Activated CD4-positive, alpha-beta T cell treated with anti-CD3 and anti-CD28 coated beads, Interleukin-2, amount 10 ng/mL, durations not matched to agents 7 days and 5 days (primary cell): ENCODE measurements at places on chromosomes 3 and 15. TPM values are rescaled to one million over a fixed set of nuclear protein-coding genes. Genes with fewer than 3 reads are reported as not detected.

DNA sequence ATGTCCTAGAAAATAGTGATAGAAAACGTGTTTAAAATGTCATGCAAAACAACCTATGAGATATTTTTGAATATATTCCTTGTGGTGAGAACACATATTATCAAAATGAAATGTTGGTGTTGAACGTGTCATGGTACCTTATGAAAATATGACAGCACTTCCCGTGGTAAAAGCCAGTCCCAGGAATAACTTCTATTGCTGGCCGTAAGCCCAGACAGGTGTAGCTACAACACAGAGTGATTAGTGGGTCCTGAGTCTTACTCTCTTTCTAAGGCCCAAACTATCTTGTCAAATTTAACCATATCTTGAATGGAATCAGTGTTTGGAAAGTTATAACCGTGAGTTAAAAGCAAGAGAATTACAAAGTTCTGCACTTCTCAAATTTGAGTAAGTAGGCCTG, 24.1 kb downstream of the RARB start:
- no peak for DNase-seq

- no peak for DNase-seq
Observed at GRCh38 chr3:10632125-10632524, 126.7 kb upstream of the ATP2B2 start.

DNA sequence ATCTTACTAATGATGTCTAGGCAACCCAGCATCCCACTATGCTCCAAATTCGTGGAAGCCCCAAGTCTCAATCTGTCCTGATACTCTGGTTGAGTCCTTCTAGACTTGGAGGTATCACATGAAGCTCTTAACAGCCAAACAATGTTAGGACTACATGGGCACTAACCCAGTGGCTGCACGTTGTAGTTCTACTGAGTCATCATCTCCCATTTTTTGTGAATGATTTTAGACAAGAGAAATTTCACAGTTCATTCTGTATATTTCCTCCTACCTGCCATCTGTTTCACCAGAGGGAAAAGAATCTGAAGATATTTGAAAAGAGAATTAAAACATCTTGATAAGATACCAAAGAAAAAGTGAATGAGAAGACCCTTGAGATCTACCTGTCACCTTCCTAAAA, 9.8 kb upstream of the WWTR1 start:
- DNase-seq: no peak

ENTPD3 gene
- total RNA-seq: not detected

AADAC gene
- not detected for total RNA-seq

DNA sequence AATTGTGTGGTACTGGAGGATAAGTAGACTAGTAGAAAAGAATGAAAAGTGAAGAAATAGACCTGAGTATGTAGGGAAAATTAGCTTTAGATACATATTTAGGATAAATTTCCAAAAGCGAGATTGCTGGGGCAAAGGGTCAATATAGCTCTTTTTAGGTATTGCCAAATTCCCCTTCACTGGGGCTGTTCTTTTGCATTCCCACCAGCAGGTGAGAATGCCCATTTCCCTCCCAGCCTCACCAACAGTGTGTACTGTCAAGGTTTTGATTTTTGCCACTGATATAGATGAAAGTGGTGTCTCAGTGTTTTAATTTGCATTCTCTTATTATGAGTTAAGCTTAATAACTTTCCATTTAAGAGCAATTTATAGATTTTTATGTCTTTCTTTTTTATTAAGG, 35.7 kb upstream of the BHLHE40 start:
- no peak for DNase-seq

SCN11A gene
- 0.02 TPM for total RNA-seq

DNA sequence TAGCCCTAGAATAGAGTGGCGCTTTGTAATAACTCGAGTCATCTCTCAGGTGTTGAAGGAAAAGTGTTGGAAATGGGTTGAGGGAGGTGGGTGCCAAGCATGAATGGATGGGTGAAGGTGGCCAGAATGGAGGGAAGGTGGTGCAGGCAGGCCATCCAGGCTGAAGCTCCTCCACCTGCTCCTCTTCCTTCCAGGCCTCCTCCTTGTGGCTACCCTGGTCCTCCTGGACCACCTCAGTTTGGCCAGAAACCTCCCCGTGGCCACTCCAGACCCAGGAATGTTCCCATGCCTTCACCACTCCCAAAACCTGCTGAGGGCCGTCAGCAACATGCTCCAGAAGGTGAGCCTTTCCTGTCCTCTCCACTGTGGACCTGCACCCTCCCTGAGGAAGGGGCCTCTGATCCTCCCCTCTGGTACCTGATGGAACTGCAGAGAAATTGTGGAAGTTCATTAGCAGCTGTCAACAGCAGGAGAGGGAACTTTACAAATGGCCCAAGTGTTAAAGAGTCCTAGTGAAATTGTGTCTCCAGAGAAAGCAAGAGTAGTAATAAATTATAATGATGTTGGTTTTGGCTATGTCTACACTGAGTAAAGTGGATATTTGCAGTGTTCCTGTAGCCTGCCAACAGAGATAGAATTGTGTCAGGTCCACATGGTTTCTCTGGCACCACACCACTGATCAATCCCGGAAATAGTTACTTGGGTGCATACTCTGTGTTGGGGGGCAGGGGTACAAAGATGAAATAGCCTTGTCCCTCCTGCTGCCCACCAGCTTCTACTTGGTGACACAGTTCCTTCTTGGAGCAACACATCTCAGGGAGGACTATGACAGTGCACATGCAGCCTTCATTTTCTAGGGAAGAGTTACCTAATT, 1.6 kb downstream of the IL12A start:
- DNase-seq: no peak

DNA sequence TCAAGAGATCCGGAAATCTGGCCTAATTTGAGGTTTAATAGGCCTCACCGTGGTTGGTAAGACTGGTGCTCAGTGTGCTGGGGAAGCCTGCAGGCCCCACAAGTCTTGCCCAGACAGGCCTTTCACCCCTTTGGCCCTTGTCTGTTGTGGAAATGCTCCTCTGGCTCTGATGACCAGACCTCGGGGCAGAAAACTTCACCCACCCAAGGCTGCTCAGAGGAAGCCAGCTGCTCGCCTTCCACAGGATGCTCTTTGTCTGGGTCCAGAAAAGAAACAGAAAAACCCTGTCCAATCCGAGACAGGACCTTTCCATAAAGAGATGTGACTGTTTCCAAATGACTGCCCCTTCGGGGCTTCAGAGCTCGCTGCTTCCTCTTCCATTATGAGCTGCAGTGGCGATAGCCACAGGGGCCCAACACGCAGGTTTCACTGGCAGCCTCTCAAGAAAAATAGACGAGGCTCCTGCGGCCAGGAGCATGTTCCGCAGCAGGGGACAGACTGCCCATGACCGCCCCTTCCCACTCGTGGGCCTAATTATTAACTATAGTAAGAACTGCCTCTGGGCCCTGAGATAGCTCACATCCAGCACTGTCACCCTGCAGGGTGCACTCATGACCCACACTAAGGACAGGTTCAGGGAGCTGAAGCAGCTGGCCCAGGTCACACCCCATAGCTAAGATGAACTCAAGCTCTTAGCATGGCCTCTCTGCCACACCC, 6.8 kb upstream of the SNX22 start:
- DNase-seq: no peak

DNA sequence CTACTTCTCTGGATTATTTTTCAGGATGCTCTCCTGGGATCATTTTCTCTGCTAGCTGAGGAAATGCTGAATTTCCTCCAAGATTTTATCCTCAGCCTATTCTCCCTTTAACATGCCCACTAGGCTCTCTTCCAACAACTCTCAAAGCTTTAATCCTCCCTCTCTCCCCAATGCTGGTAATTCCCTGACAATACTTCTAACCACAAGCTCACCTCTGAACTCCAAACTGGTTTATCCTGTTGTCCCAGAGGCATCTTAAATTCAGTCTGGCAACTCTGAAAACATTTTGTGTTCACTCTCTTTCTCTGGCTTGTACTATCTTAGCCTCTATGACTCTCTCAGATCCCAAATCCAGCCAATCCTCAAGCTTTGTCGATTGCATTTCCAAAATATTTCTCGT, 490.3 kb downstream of the MECOM start:
- DNase-seq: no peak

ACSBG1 gene
- not detected for total RNA-seq

SPINT1 gene
- 2.9 TPM for total RNA-seq

DNA sequence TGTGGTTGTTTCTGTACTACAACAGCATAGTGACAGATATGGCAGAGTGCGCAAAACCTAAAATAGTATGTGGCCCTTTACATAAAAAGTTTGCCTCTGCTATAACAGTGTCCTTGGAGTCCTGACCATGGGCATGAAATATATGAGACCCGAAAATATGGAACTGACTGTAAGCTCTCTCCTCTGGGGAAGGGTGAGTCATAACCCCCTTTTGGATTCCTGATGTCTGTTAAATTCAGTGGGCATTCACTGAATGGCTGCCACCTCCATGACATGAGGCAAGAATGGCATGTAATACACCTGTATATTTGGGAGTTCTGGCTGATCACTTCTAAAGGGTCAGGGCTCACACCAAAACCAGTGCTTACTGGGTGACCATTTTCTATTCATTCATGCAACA, 6.1 kb downstream of the TBC1D2B start:
- DNase-seq: no peak

DNA sequence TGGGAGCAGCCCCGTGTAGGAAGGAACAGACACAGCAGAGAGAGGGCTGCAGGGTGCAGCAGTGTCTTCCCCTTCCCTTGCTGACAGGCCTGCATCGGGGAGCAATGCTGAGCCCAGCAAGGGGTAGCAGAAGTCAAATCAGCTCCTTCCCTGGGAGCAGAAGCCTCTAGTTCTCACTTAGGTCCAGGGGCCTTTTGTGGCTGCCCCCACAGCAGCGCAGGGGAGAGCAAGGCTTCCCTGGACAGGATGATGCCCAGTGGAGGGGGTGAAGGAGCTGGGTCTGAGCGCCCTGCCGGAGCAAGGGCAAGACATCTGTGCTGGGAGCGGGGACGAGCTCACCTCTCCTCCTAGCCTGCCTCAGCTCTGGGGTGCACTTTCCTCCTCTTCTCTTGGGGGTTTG, 827 bp downstream of the PLCB2 start:
- peak; percentile 25 for DNase-seq

AHSG gene
- not detected for total RNA-seq

GRCh38 chr3:151818361-151818760, 4.4 kb downstream of the AADAC start:
- no peak for DNase-seq

DNA sequence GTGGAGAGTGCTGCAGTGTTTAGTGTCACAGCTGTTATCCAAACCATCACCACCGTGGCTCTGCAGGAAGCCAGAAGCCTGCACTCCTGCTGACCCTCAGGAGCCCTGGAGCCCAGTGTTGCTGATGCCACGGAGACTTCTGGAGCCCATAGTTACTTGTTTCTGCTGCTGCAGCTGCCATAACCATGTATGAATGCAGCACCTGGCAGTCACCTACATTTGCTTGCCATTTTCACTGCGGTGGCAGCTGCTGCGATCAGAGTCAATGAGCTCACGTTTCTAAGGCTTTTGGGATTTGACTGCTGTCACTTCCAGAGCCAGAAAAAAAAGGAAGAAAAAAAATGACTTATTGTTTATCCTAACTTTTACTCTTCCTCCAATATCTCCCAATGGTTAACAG, 299.2 kb upstream of the THRB start:
- no peak for DNase-seq

GRCh38 chr3:170044795-170045244, 7.0 kb downstream of the GPR160 start:
- DNase-seq: no peak

GPR87 gene
- total RNA-seq: 0.40 TPM

DNA sequence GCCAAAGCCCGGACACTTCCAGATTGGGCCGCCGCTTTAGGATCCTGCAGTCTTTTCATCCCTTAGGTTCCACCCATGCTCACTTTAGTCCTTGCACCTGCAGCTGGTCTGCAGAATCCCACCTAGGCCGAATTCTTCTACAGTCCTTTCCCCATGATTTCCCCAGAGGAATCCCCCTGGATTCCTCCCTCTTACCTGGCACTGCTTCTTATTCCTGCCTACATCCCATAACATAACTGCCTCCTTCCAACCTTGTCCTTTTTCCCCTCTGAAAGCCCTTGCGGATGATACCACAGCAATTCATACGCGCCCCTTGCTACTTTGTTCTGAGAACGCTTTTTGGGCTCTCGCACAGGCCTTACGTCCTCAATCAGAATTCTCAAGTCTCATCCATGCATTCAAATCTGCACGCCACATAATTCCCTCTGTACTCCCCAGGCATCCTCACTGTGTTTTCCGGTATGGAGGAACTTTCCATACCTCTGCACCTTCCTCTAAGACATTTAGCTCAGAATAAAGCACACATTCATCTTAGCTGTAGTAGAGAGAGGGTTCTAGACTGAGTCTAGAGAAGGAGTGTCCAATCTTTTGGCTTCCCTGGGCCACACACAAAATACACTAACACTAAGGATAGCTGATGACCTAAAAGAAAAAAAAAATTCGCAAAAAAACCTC, 619 bp downstream of the EIF2AK4 start:
- peak; percentile 17 for DNase-seq

- DNase-seq: peak; percentile 59
Observed at GRCh38 chr15:33126559-33127290, 67.8 kb downstream of the FMN1 start.

GRCh38 chr3:124885466-124886167, 1.5 kb downstream of the ITGB5 start:
- no peak for DNase-seq

P4HTM gene
- total RNA-seq: 45.3 TPM

- no peak for DNase-seq
Observed at GRCh38 chr3:37709946-37710640, 151.6 kb upstream of the CTDSPL start.

DNA sequence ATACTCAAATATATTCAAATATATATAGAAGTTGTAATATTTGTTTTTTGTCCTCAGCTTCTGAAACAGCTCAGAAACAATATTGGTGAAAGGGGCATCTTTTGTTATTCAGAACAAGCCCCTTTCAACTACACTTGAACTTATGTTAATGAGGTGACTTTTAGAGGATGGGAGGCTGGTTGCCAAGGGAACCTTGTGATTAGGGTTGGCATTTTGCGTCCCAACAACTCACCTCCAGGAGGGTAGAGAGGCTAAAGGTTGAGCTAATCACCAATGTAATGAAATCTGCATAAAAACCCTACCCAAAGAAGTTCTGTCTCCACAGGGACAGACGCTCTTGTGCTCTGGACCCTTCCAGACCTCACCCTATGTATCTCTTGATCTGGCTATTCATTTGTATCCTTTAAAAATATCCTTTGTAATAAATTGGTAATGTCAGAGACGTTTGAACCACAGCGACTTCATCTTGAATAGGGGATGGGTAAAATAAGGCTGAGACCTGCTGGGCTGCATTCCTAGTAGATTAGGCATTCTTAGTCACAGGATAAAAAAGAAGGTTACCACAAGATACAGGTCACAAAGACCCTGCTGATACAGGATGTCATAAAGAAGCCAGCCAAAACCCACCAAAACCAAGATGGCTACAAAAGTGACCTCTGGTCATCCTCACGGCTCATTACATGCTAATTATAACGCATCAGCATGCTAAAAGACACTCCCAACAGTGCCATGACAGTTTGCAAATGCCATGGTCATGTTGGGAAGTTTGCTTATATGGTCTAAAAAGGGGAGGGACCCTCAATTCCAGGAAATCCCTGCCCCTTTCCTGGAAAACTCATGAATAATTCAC, 111.1 kb downstream of the FMN1 start:
- DNase-seq: no peak

SLC22A13 gene
- 0.37 TPM for total RNA-seq
